ENCODE measurements at places on chromosomes 2 and 18.

DNA sequence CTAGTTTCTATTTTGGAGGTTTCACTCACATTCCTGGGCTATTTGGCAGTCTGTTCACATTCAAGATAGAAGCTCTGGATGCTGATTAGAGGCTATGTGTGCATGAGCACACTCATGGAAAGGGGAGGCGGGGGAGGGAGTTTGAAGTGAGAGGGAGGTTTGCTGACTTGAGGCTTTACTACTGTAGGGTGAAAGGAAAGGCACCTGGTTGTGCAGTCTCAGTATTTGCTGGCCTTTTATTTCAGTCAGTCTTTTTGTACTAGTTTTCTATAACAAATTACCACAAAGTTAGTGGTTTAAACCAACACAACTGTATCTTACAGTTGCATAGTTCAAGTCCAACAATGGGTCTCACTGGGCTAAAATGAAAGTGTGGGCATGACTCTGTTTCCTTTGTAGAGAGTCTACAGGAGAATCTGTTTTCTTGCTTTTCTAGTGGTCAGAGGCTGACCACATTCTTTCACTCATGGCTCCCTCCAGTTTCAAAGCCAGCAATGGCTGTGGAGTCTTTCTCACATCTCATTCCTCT is 47.7 kb upstream of the NR4A2 start:
- peak; percentile 23 for DNase-seq

- peak; percentile 55 for DNase-seq
Measured at GRCh38 chr2:168198476-168199207, 48.8 kb downstream of the STK39 start.

DNA sequence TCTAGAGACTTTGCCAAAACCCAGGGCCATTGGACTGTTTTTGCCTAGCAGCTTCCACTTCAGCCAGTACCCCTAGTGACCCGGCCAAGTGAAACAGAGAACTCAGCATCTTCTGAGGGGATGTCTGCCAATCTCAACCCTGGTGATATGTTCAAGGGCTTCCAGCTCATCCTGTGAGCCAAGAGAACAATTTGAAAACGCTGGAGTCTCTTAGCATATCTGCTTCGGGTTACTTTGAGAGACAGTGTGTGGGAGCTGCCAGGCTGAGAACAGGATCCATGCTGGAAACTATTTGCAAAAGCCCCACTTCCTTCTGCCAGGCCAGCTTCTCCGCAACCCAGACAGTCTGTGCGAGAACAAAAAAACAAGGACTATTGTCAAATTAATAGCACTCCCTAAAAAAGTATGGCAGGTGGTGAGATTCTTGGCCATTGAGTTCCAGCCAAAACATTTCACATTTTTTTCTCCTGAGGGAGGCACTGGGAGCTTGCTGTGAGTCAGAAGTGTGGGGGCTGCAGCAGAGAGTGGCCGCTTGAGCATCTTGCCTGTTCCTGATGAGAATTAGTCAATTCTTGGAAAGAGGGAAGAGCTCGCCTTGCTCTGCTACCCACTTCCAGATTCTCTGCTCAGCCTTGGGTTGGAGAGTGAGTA is 395.6 kb upstream of the TRIB2 start:
- DNase-seq: peak; percentile 90

GRCh38 chr2:97011977-97012569 is 25.7 kb upstream of the FAM178B start:
- DNase-seq: peak; percentile 86

GRCh38 chr2:109342256-109342850 is 213.3 kb downstream of the SH3RF3 start:
- no peak for DNase-seq

GRCh38 chr2:10646153-10646552 is 43.6 kb downstream of the NOL10 start:
- peak; percentile 31 for DNase-seq

GRCh38 chr2:33225350-33225749 is 251.1 kb upstream of the RASGRP3 start:
- no peak for DNase-seq

- peak; percentile 91 for DNase-seq
Measured at GRCh38 chr2:172103471-172104272, 972 bp upstream of the DLX2 start.

DNA sequence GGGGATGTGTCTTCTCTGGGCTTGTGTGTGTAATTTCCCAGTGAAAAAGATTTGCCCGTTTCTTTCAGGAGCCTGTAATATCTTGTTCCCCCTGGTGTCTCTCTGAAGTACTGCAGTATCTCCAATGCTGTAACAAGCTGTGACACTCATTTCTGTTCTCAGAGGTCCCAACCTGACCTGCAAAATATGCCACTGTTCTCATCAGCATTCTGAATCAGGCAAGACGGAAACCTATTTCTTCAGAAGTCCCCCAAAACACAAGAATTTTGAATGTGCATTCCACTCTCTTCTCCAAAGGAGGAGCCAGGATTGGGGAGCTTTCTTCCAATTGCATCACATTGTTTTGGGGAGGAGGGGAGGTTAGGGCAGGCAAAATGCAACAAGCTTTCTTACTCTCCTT is 77.0 kb upstream of the CNGA3 start:
- DNase-seq: peak; percentile 81

DNA sequence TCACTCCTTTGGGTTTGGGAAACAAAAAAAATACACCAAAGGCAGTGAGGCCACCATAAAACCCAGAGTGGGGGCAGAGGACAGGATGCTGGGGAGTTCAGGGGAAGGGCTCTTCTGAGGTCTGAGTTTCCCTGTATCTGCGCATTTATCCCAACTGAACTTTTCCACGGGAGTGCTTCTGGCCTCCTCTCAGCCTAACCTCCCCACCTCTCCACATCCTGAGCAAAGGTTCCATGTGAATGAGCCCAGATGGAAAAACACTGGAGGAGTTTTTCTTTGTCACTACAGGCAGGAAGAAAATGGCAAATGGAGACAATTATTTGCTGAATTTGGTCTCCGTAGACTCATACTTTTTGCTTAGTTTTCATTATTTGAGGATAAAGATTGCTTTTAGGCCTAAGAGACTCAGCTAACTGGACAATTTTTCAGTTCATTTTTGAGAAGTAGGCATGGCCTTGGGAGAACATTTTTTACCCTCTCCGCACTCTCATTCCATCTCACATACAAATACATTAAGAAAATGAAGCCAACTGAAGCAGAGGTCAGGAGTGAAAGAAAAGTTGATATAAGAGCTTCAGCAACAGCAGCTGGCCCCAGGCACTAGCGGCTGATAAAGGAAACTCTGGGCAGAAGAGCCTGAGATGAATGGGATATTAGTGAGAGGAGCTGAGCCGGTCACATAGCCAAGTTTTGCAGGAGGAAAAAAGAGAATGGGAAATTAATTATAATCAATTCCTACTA is 82.6 kb upstream of the CYP1B1 start:
- DNase-seq: peak; percentile 74

DNA sequence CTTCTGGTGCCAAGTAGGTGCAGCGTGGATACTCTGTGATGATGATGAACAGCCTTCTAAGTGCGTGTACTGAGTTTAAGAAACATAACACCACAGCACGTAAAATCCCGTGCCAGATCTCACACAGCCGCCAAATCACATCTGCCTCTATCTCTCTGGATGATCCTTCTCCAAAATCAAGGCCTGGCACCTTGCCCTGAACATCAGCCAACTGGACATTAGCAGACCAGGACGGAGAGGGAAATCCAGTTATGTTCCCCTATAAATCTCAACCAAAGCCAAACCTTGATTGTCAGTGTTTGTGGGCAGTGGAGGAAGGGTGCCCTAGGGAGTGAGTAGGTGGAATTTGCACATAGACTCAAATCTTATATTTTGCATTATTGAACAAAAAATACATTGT is 164.3 kb downstream of the MIB1 start:
- peak; percentile 10 for DNase-seq

DNA sequence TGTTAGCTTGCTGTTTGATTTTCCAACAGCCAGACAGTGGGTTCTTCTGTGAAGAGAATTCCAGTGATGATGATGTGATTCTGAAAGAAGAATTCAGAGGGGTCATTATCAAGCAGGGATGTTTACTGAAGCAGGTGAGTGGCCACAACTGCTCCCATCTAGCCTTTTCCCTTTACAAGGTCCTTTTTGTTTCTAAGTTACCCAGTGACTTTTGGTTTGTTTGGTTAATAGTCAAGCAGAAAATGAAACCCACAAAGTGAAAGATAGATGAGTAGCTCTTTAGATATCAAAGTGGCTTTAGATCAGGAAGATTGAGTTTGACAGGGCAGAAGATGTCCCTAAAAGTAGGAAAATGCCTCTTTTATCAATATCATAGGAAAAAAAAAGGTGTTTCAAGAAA is 23.3 kb downstream of the PLEK start:
- no peak for DNase-seq

DNA sequence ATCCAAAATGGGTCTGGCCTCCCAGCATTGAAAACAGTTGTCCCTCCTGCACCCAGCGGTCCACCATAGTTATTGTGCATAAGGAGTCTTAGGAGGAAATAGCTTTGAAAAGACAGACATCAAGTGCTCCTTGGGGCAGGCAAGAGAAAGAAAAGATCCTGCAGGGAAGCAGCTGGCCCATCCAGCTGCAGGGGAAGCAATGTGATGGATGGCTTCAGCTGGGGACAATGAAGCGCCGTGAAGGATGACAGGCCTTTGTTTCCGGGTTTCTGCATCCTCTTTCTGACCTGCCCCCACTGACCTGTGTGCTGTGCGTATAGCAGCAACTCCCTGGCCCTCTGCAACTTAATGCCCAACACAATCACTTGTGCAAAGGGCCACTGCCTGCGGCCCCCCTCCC is 142.9 kb upstream of the NCKAP5 start:
- DNase-seq: no peak

- no peak for DNase-seq
Measured at GRCh38 chr2:111519071-111519470, 364.9 kb downstream of the ANAPC1 start.

- DNase-seq: no peak
Measured at GRCh38 chr2:120878970-120879369, 143.3 kb downstream of the GLI2 start.

GRCh38 chr18:48997985-48998831 is 47.4 kb upstream of the SMAD7 start:
- DNase-seq: peak; percentile 96

DNA sequence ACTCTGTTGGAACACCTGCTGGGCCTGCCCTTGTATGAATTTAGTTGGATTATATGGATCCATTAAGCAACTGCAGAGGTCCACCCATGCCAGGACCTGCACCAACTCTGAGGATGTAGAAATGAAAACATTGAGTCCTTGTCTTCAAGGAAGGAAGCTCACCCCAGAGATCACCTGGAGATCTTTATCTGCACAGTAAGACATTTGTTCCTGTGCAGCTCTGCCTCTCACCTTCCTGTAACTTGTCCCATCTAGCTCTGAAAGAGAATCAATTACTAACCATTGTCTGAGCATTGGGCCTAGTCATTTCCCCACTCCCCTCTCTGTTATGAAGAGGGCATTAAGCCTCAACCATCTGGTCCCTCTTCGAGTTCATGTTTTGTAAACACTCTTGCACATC is 105.2 kb upstream of the YWHAQ start:
- no peak for DNase-seq

DNA sequence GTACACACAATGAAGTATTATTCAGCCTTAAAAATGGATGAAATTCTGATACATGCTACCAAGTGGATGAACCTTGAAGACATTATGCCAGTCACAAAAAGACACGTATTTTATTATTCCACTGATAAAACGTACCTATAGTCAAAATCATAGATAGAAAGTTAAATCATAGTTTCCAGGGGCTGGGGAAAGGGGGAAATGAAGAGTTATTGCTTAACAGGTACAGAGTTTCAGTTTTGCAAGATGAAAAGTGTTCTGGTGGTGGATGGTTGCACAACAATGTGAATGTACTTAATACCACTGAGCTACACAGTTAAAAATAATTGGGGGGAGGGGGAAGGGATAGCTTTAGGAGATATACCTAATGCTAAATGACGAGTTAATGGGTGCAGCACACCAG is 279.0 kb upstream of the STON1 start:
- peak; percentile 80 for DNase-seq

- no peak for DNase-seq
Measured at GRCh38 chr2:3729786-3730185, 26.4 kb downstream of the DCDC2C start.

DNA sequence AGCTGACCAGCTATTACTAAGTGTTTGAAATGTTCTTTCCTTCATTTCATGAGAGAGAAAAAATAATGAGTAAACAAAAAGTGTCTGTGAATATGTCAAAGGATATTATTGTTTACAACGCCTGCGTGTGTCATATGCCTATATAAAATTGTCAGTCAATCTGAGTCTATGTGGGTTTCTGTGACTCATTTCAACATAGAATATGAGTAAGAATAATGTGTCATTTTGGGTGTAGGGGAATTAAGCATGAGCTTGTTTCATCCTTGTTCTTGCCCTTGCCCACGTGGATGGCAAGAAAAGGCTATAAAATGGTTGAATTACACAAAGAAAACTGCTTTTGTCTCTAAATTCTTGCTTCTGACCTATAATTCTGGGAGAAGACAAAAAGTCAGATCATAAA is 466.0 kb downstream of the PTH2R start:
- DNase-seq: no peak

DNA sequence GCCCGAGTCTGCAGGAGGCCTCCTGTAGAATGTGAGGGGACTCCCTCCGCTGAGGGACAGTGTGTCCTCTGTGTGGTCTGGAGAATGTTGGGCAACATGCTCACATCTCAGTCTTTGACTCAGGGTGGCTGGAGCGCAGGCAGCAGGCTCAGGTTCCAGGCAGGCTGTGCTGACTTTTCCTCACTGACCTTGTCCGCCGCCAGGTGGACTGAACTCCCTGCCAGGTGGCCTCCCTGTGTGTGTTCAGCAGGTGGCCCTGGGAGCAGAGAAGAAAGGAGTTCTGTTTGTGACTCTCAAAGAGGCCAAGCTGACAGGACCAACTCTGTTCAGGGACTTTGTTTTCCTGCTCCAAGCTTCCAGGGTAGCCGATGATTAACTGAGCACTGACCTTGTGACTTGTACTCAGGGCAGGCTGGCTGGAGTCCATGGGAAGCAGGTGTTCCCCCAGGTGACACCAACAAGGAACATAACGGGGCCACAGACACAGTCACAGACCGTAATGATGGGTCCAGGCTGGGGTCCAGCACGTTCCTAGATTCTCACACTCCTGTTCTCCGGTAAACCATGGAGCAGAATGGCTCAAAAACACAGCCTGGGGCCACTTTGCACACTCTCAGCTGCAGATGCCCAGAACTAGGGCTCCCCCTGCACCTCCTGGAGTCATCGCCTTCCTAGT is 439.8 kb downstream of the RNF144A start:
- DNase-seq: no peak

DNA sequence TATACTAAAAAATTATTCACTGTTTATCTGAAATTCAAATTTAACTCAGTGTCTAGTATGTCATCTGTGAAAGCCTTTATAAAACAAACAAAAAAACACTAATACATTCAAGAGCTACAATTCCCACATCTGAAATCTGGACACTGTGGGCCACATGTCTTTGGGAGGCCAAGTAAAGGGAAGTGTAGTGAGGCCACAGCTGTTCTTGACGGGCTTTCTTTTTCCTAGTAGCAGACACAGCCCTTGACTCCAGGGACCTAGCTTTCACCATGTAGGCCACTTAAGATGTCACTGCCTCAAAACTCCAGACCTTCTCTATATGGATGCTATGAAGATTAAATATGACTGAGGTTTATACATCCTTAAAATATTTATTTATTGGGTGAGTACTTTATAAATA is 91.1 kb downstream of the RBMS1 start:
- no peak for DNase-seq

GRCh38 chr2:58984731-58985130 is 743.6 kb upstream of the FANCL start:
- DNase-seq: peak; percentile 22

- no peak for DNase-seq
Measured at GRCh38 chr2:239896075-239896474, 129.1 kb downstream of the NDUFA10 start.
